ENCODE measurements at places on chromosomes 11 and 22. TPM values are rescaled to one million over a fixed set of nuclear protein-coding genes. Genes with fewer than 3 reads are reported as not detected.

- no peak overlapping the region for H3K27ac ChIP-seq
- no peaks in the 10 kb centered on the region for H3K4me1 ChIP-seq
- DNase-seq, result peak; percentile 67
- no peaks in the 10 kb centered on the region for H3K36me3 ChIP-seq
- no peak overlapping the region for H3K4me3 ChIP-seq
These were observed 471.4 kb downstream of the MN1 start for GRCh38 chr22:27329966-27330645.

DNA sequence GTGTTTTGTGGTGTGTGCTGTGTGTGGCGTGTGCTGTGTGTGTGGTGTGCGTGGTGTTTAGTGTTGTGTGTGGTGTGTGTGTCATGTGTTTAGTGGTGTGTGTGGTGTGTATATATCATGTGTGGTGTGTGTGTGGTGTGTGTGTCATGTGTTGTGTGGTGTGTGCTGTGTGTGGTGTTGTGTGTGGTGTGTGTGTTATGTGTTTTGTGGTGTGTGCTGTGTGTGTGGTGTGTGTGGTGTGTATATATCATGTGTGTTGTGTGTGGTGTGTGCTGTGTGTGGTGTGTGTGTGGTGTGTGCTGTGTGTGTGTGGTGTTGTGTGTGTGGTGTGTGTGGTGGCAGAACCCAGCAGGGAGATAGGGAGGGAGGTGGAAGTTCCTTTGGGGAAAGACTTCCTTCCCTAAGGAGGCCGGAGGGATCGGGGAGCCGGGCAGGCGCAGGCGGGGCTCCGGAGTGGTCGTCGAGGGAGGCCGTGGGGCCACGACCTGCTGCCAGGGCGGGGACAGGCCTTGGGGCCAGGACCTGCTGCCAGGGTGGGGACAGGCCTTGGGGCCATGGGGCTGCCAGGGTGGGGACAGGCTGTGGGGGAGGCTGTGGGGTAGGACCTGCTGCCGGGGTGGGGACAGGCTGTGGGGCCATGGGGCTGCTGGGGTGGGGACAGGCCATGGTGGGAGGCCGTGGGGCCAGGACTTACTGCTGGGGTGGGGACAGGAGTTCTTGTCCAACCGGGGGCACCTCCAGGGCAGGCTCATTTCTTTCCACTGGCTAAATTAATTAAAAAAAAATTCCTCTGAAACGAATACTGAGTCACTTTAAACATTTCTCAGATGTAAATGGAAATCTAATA is 15.2 kb downstream of the PIM3 start:
- H3K36me3 ChIP-seq, result no peaks in the 10 kb centered on the region
- peak overlapping the region; percentile 60 for H3K27ac ChIP-seq
- H3K4me1 ChIP-seq, result peaks cover 26% of the 10 kb centered on the region
- no peak for DNase-seq
- no peak overlapping the region for H3K4me3 ChIP-seq

DNA sequence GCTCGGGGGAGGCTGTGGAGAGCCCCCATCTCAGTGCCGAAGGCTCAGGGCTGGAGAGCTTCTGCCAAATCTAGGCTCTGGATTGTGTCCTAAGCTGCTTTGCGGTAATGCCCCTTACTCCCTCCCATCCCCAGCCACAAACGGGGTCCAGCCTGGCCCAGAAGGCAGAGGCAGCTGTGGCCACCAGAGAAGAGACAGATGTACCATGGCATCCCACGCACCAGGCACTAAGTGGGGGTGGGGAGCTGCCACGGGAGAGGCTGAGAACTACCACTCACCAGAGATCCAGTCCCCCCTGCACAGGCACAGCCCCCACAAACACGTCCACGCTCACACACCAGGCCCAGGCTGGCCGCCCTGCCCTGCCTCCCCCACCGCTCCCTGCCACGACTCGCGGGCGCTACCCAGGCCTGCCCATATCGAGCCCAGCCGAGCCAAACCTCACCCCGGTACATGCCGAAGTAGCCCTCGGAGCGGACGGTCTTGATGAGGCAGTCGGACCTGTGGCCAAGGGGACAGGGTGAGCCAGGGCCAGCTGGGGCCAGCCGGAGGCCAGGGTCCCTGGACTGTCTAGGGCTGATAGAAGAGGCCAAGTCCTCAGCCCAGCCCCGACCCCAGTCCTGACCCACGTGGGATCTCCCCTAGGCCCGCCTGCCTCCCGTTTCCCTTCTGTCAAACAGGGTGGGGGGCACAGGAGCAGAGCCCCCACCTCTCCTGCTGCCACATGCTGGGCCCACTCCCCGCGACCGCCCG is 3.9 kb downstream of the SLC25A22 start:
- H3K36me3 ChIP-seq, result no peaks in the 10 kb centered on the region
- H3K27ac ChIP-seq, result no peak overlapping the region
- H3K4me1 ChIP-seq, result peaks cover 50% of the 10 kb centered on the region
- H3K27me3 ChIP-seq, result no peaks in the 10 kb centered on the region
- no peak for DNase-seq

GRCh38 chr11:111454561-111455192 is 57.5 kb downstream of the BTG4 start:
- H3K36me3 ChIP-seq, result no peaks in the 10 kb centered on the region
- H3K27ac ChIP-seq, result no peak overlapping the region
- peak; percentile 69 for DNase-seq
- no peak overlapping the region for H3K4me3 ChIP-seq
- H3K4me1 ChIP-seq, result no peaks in the 10 kb centered on the region

ZNF214 gene
- 3.9 TPM for total RNA-seq

GRCh38 chr11:19080579-19080993 is 20.1 kb upstream of the MRGPRX2 start:
- no peak for DNase-seq
- no peak overlapping the region for H3K4me3 ChIP-seq
- no peak overlapping the region for H3K27ac ChIP-seq
- peaks cover 14% of the 10 kb centered on the region for H3K4me1 ChIP-seq
- no peaks in the 10 kb centered on the region for H3K27me3 ChIP-seq
- H3K36me3 ChIP-seq, result no peaks in the 10 kb centered on the region

GRCh38 chr11:43681401-43681942 is 934 bp downstream of the HSD17B12 start:
- H3K4me1 ChIP-seq, result peaks cover 27% of the 10 kb centered on the region
- no peaks in the 10 kb centered on the region for H3K27me3 ChIP-seq
- no peak for DNase-seq
- no peaks in the 10 kb centered on the region for H3K36me3 ChIP-seq

DNA sequence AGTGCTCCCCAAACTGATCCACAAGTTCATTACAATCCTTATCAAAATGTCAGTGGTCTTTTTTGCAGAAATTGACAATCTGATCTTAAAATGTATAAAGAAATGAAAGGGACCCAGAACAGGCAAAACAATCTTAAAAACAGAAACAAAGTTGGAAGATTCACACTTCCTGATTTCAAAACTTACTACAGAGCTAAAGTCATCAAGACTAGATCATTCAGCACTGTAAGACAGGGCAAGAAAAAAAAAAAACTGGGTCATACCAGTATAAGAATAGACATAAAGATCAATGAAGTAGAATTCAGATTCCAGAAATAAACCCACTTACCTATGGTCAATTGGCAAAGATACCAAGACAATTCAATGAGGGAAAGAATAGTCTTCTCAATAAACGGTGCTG is 4.5 kb upstream of the STK33 start:
- H3K36me3 ChIP-seq, result no peaks in the 10 kb centered on the region
- no peak overlapping the region for H3K4me3 ChIP-seq
- no peaks in the 10 kb centered on the region for H3K27me3 ChIP-seq

Data from vagina (tissue), 2 donors.